ENCODE measurements at places on chromosomes 7 and 10. TPM values are rescaled to one million over a fixed set of nuclear protein-coding genes. Genes with fewer than 3 reads are reported as not detected.

GRCh38 chr7:24135003-24135817, 148.8 kb upstream of the NPY start:
- ATAC-seq, result no peak

DNA sequence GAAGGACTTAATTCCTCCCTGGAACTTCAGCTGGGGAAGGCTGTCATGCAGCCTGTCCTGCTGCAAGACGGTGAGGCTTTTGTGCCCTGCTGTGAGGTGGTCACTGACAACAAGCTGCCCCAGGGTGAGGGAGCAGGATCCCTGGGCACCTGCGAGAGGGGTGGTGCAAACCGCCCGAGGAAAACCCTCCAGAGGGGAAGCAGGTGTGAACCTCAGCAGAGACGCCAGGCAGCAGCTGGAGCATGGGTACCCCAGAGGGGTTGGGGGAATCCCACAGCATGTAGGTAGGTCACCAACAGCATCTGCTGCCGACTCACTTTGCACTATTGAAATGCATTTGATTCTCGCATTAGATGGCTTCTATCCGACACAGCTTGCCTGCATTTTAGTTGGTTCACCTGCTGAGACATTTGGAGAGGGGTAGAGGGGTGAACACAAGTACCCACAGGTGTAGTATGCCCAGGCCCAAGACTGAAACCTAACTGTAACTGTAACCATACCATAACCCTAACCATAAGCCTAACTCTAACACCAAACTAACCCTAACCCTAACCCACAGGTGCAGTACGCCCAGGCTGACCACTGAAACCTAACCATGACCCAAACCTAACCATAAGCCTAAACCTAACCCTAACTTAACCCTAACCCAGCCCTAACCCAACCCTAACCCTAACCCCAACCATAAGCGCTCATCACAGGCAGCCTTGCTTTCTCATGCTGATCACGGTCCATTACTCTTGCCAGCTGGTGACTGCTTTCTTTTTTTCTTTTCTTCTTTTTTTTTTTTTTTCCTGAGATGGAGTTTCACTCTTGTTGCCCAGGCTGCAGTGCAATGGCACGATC, 85.9 kb downstream of the ELFN1 start:
- ATAC-seq, result no peak

- ATAC-seq, result no peak
Observed at GRCh38 chr7:18109762-18110161, 82.1 kb upstream of the PRPS1L1 start.

DNA sequence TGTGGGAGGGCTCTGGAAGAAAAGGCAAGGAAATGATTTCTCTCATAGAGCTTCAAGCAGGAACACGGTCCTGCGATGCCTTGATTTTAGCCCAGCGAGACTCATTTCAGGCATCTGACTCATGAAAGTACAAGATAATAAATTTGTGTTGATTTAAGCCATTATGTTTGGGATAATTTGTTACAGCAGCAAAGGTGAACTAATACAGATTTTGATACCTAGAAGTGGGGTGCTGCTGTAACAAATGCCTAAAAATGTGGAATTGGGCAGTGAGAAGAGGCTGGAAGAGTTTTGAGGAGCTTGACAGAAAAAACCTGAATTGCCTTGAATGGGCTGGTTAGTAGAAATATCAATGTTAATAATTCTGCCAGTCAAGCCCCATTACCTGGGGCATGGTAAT, 44.1 kb upstream of the NRF1 start:
- ATAC-seq, result no peak

- ATAC-seq, result peak; percentile 97
Observed at GRCh38 chr10:1754506-1755153, 17.3 kb upstream of the ADARB2 start.

GRCh38 chr10:51389415-51390321, 309.7 kb downstream of the CSTF2T start:
- peak; percentile 93 for ATAC-seq

DNA sequence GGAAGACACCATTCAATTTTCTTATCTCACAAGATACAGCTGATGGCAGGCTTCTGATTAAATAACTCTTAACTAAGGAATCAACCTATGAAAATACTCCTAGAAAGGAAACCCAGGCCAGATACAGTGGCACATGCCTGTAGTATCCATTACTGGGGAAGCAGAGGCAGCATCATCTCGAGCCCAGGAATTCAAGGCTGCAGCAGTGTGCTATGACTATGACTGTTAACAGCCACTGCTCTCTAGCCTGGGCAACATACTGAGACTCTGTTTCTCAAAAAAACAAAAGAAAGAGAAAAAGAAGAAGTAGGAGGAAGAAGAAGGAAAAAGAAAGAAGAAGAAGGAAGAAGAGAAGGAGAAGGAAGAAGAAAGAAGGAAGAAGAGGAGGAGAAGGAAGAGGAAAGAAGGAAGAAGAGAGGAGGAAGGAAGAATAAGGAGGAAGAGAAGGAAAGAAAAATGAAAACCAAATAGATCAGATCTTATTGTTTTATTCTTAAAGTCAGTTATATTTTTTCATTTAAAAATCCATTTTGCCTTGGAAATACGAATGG, 18.0 kb downstream of the DPY19L1 start:
- no peak for ATAC-seq

DNA sequence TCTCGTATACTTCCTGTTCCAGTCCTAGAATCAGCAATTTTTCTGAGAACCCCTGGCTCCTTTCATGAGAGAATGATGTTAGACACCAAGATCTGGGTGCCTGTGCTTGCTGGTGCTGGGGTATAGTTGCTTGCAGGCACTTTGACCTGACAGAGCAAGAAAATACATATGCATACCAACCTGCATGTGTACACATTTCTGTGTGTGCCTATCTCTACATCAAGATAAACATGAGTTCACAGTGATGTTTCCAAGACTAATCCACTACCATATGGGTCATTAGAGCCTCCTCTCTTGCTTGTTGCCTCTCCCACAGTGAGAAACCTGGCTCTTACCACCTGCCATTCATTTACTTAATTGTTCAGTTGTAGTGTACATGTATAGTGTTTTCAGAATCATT, 229.1 kb upstream of the IGFBP3 start:
- no peak for ATAC-seq

DNA sequence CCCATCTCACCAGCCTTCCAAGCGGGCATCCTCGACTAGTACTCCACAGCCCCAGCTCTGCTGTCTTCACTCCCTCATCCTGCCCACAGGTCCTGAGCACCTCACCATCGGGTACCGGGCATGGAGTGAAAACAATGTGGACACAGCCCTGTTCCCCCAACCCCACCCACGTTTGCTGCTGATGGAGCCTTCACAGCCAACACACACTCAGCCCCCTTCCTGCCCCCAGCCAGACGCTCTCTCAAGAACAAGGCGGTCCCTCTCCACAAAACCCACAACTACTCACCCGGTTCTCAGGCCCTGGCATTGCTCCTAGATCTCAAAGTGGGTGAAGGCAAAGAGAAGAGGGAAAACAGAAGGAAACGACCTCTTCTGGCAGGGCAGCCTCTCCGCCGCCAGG, 56.1 kb downstream of the SLIT1 start:
- no peak for ATAC-seq

The SPDYE9 gene
- 0.88 TPM for total RNA-seq

The CPED1 gene
- 0.05 TPM for total RNA-seq

Data from motor neuron (in vitro differentiated cells).